Sigmoid colon (tissue), 7 donors: ENCODE measurements at places on chromosomes 3 and 15. TPM values are rescaled to one million over a fixed set of nuclear protein-coding genes. Genes with fewer than 3 reads are reported as not detected.
A peak's percentile ranks its signal among the peaks of the same experiment; 100 is the strongest.

Gene GRK7
- under 0.01 TPM for polyA plus RNA-seq

Gene SNAP23
- 107 TPM for polyA plus RNA-seq

Gene P2RY1
- 2.5 TPM for polyA plus RNA-seq

Gene CYP1A2
- polyA plus RNA-seq = not detected

Gene RBPMS2
- polyA plus RNA-seq = 7.3 TPM

Gene KCNMB2
- 1.2 TPM for polyA plus RNA-seq

Gene ASTE1
- 6.0 TPM for polyA plus RNA-seq

Gene ATP13A5
- polyA plus RNA-seq = 0.16 TPM

Gene C3orf20
- not detected for polyA plus RNA-seq

Gene GOLGA6D
- polyA plus RNA-seq = not detected

DNA sequence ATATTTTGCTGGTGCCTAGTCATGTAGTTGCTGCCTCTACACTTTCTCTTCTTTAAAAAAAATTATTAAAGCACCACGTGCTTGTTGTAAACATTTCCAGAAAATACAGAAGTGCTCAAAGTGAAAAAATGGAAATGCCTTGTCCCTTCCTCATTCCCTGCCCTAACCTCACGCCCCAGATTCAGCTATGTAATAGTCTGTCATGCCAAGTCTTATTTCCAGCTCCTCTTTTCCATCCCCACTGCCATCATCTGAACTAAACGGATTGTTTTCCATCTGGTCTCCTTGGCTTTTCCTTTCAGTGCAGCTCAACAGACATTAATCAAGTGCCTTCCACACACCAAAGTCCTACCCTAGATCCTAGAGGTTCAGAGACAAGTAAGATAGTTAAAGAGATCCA, 15.5 kb downstream of the ZNF774 start:
- H3K4me1 ChIP-seq = no peaks in the 10 kb centered on the region
- no peak for DNase-seq
- H3K27me3 ChIP-seq = no peaks in the 10 kb centered on the region
- no peaks in the 10 kb centered on the region for H3K36me3 ChIP-seq

GRCh38 chr15:63672369-63672768, 75.2 kb downstream of the FBXL22 start:
- no peak for DNase-seq
- no peaks in the 10 kb centered on the region for H3K4me1 ChIP-seq
- peaks cover 99% of the 10 kb centered on the region for H3K36me3 ChIP-seq

DNA sequence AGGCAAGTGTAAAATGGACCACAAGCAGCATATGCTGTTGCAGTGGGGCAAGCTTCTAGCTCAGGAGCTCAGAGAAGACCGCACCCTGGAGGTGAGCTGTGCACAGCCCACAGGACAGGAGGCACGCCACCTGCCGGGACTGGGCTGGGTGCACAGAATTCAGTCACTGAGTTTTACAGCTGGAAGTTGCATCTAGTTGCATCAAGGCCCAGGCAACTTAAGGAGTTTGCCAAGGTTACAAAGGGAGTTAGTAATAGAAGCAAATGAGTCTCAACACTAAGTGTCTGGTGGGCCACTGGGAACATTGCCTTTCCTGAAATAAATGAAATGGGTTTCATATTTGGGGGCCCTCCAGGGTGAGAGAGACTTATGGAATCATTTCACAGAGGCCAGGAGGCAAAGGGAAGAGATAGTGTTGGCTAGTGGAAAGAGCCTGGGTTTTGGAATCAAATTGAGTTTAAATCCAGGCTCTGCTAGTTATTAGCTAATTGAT, 36.0 kb upstream of the TIMP4 start:
- H3K36me3 ChIP-seq = no peaks in the 10 kb centered on the region
- no peaks in the 10 kb centered on the region for H3K27me3 ChIP-seq
- no peak for DNase-seq
- H3K4me3 ChIP-seq = no peak overlapping the region
- peak overlapping the region; percentile 66 for H3K27ac ChIP-seq
- peaks cover 27% of the 10 kb centered on the region for H3K4me1 ChIP-seq

DNA sequence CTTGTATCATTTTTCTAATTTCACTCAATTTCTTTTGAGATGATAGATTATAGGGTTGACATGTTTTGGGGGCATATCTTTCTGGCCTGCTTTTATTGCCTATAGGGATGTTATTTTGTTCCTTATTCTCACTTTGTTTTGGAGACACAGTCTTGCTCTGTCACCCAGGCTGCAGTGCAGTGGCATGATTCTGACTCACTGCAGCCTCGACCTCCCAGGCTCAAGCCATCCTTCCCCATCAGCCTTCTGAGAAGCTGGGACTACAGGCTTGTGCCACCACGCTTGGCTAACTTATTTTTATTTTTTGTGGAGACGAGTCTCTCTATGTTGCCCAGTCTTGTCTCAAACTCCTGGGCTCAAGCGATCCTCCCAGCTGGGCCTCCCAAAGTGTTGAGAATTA, 72.8 kb upstream of the FAN1 start:
- no peaks in the 10 kb centered on the region for H3K4me1 ChIP-seq
- no peak overlapping the region for H3K4me3 ChIP-seq
- DNase-seq = no peak
- H3K27ac ChIP-seq = no peak overlapping the region
- no peaks in the 10 kb centered on the region for H3K36me3 ChIP-seq
- H3K27me3 ChIP-seq = no peaks in the 10 kb centered on the region

DNA sequence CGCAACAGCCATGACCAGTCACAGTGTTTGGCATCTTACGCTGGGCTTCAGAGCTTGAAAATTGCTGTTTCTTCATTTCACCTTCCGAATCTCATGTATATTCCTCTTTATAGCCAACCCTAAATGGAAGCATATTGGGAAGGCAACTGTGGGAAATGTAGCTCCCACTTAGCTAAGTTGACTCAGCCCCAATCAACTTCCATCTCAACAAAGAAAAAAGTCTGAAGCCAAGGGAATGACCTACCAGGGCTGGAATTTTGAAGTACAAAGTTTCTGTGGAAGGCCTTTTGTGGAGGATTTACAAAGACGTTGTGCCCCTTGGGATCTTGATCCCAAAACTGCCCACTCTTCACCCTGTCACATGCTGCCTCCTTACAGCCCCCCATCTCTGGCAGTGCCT, 85.2 kb upstream of the OXTR start:
- no peaks in the 10 kb centered on the region for H3K36me3 ChIP-seq
- peaks cover 4% of the 10 kb centered on the region for H3K4me1 ChIP-seq
- no peak overlapping the region for H3K4me3 ChIP-seq

GRCh38 chr15:96234109-96234892, 96.2 kb upstream of the NR2F2 start:
- no peak for DNase-seq
- no peaks in the 10 kb centered on the region for H3K36me3 ChIP-seq
- no peak overlapping the region for H3K27ac ChIP-seq
- H3K4me3 ChIP-seq = no peak overlapping the region

DNA sequence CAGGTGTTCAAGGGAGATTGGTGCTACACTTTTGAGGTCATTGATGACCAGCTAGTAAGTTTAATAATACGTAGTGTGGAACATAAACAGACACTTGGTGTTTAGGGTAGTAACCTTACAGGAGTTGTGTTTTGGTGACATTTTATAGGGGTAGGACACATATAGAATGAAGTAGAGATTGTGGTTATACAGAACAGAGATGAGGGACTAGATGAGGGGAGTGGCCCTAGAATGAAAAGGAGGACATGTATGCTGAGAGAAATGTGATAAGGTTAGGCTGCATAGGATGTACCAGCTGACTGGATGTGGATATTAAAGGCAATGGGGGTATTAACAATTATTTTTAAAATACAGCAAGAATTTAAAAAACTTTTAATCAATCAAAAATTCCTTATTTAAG, 8.0 kb downstream of the MBNL1 start:
- peaks cover 80% of the 10 kb centered on the region for H3K4me1 ChIP-seq
- H3K4me3 ChIP-seq = no peak overlapping the region
- H3K36me3 ChIP-seq = no peaks in the 10 kb centered on the region
- peak overlapping the region; percentile 99 for H3K27ac ChIP-seq
- no peaks in the 10 kb centered on the region for H3K27me3 ChIP-seq

DNA sequence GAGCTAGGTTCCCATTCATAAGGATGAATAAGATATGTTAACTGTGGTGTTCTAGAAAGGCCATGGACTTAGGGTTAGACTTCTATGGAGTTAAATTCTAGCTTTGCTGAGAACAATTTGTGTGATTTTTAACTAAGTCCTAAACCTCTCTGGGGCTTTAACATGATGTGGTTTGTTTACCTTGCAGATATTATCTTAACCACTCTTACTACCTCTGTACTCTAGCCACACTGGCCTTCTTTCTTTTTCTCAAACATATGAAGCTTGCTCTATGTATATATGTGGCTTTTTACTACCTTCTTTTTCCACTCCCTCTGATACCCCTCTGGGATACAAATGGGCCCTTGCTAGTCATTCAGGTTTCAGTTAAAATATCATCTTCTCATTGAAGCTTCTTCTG, 108.4 kb downstream of the ZNF609 start:
- no peaks in the 10 kb centered on the region for H3K36me3 ChIP-seq
- no peaks in the 10 kb centered on the region for H3K4me1 ChIP-seq
- H3K27ac ChIP-seq = no peak overlapping the region
- no peaks in the 10 kb centered on the region for H3K27me3 ChIP-seq
- no peak overlapping the region for H3K4me3 ChIP-seq

DNA sequence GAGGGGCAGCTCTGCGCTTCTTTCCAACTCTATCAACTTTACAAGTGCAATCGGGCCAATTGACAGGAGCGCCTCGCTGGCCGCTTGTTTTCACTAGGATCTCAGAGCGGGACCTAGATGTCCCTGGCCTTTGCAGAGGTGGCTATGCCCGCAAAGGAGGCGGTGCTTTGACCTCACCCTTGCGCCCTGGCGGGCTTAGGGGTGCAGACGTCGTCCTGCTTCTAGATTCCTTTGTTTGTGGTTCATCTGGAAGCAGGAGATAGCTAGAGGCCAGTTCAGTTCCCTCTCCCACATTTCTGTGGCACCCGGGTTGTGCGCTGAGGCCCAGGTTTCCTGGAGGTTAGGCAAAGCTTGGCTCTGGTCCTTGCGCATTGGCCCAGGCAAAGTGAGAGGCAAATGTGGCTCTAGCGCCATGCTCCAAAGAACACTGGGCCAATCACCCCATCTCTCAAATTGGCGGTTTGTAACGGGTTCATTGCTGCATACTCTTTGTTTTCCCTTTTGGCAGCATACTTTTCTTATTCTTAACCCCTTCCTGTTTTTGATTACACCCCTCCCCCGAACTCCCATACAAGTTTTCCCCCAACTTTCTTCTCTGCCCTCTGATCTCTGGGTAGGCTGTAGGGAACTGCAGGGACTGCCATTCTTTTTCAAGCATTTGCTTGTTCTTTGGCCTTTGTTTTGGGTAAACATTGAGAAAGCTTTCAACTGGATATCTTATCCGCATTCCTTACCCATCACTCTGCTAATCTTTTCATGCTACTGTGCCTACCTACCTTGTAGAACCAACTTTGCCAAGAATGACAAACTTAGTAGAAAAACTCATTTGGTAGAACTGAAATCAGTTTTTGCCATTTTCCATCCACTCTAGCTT, 1.4 kb downstream of the PPM1L start:
- H3K4me3 ChIP-seq = peak overlapping the region; percentile 79
- no peaks in the 10 kb centered on the region for H3K27me3 ChIP-seq
- DNase-seq = peak; percentile 65
- no peaks in the 10 kb centered on the region for H3K36me3 ChIP-seq
- peaks cover 38% of the 10 kb centered on the region for H3K4me1 ChIP-seq

- peak; percentile 68 for DNase-seq
- H3K4me3 ChIP-seq = no peak overlapping the region
- H3K4me1 ChIP-seq = peaks cover 11% of the 10 kb centered on the region
- H3K27ac ChIP-seq = no peak overlapping the region
Measured at GRCh38 chr3:22960105-22960984, 242.8 kb upstream of the UBE2E2 start.

- H3K4me3 ChIP-seq = no peak overlapping the region
- DNase-seq = no peak
- H3K36me3 ChIP-seq = no peaks in the 10 kb centered on the region
- H3K4me1 ChIP-seq = no peaks in the 10 kb centered on the region
- no peak overlapping the region for H3K27ac ChIP-seq
- no peaks in the 10 kb centered on the region for H3K27me3 ChIP-seq
Measured at GRCh38 chr15:73022161-73022560, 30.1 kb upstream of the NEO1 start.

GRCh38 chr3:12328132-12328836, 39.4 kb downstream of the PPARG start:
- no peak for DNase-seq
- H3K4me3 ChIP-seq = no peak overlapping the region
- H3K36me3 ChIP-seq = no peaks in the 10 kb centered on the region
- H3K27ac ChIP-seq = peak overlapping the region; percentile 6

DNA sequence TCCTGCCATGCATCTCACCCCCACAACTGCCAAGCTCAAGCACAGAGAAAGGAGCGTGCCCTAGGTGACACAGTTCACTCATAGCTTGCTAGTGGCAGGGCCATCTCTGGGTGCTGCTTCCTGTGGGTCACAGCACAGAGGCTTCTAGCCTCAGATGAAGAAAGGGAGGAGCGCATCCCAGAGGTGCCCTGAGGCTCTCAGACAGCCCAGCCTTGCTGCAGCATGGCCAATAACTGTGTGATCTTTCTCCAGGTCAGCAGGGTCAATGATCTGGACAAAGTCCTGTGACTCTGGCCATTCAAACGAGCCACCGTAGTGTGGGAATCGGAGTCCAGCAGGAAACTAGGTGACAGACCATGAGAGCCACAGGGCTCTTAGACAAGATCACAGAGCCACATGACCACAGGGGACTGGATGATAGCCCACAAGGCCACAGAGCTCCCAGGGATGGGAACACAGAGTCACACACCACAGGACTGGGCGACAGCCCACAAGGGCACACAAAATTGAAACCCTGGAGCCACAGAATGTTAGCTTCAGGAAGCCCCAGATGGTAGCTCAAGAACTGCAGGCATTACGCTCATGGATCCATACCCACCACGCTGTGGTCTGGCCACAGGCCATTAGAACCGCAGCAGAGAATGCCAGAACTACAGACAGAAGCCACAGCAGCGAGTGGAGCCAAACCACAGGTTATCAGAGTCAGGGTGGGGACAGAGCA, 25.9 kb upstream of the GRIP2 start:
- no peaks in the 10 kb centered on the region for H3K36me3 ChIP-seq
- no peak for DNase-seq
- no peak overlapping the region for H3K4me3 ChIP-seq
- no peaks in the 10 kb centered on the region for H3K4me1 ChIP-seq
- H3K27me3 ChIP-seq = peaks cover 10% of the 10 kb centered on the region

GRCh38 chr15:42155546-42156242, 742 bp downstream of the PLA2G4F start:
- H3K27me3 ChIP-seq = no peaks in the 10 kb centered on the region
- no peak for DNase-seq
- no peak overlapping the region for H3K27ac ChIP-seq
- H3K4me3 ChIP-seq = no peak overlapping the region
- peaks cover 8% of the 10 kb centered on the region for H3K36me3 ChIP-seq

- no peak overlapping the region for H3K4me3 ChIP-seq
- H3K4me1 ChIP-seq = no peaks in the 10 kb centered on the region
- no peak for DNase-seq
- no peak overlapping the region for H3K27ac ChIP-seq
- H3K27me3 ChIP-seq = no peaks in the 10 kb centered on the region
Measured at GRCh38 chr3:189529468-189529867, 101.7 kb upstream of the TP63 start.
